ENCODE measurements at places on chromosomes 2 and 18. TPM values are rescaled to one million over a fixed set of nuclear protein-coding genes. Genes with fewer than 3 reads are reported as not detected.

The SMAD2 gene
- 133 TPM for polyA plus RNA-seq

The CDH7 gene
- 0.01 TPM for polyA plus RNA-seq

- no peak for DNase-seq
Measured at GRCh38 chr2:136006658-136007057, 21.2 kb upstream of the DARS1 start.

DNA sequence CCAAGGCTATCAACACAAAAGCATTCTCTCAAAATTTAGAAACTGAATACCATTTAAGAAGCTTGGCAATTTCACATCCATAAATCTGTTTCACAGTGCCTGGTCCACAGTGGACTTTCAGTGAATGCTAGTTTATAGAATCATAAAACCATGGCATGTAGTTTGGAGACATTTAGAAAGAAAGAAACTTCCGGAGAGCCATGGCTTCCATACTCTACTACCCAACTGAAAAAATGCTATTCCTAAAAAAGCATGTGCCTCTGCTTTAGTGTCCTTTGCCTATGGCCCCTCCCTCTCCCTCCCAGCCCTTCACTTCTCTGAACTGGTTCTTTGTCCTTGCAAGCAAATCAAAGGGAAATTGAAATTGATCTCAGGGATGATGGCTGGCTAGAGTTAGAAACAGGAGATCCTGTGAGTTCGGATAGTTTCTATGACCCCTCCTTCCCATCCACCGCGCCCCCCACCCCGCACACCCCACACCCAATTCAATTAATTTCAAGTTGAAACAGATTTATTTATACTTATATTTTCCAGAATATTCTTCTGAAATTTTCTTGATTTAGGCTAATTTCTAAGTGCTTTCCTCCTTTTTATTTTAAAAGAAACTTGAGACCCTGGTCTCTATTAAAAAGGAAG, 248.3 kb downstream of the TRIB2 start:
- DNase-seq, result no peak

- DNase-seq, result no peak
Measured at GRCh38 chr2:42957109-42957860, 164.9 kb upstream of the HAAO start.

- DNase-seq, result peak; percentile 50
Measured at GRCh38 chr2:221716426-221717303, 144.6 kb upstream of the EPHA4 start.

All from A549 (cell line).